ENCODE measurements at places on chromosomes 2 and 18.

GRCh38 chr18:26317398-26317797, 91.2 kb downstream of the TAF4B start:
- no peak for DNase-seq

DNA sequence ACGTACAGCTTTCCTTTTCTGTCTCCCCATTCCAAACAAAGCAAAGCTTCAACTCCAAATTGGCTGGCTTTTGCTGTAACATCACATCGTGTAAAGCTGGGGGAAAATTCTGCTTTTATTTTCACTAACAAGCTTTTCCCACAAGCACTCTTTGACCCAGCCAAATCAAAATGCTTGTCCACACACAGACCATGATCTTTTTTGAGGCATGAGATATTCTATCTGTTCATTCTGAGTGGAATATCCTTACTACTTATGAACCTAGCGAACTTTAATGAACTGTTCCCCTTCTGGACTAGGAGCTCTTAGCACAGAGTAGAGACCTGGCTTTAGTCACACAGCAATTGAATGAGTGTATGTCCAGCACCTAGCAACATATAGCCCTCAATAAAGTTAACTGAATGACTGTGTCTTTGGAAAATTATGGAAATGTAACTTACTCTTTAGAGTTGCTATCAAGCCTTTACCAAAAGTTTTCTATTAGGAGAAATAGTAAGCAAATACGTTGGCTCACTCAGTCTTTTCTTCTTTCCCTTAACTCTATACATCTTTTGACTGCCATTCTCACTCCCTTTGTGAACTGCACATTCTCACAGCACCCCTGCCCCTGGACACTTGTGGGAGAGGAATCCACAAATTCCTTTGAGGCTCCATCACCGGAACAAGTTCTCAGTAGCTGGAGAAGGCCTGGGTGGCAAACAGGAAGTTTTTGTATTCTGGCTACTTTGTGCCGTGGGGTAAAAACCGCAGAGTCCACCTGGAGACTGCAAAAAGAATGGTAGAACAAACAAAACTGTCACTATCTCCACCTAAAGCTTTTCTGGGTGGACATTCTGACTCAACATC, 1.3 kb upstream of the UBE2E3 start:
- no peak for DNase-seq

DNA sequence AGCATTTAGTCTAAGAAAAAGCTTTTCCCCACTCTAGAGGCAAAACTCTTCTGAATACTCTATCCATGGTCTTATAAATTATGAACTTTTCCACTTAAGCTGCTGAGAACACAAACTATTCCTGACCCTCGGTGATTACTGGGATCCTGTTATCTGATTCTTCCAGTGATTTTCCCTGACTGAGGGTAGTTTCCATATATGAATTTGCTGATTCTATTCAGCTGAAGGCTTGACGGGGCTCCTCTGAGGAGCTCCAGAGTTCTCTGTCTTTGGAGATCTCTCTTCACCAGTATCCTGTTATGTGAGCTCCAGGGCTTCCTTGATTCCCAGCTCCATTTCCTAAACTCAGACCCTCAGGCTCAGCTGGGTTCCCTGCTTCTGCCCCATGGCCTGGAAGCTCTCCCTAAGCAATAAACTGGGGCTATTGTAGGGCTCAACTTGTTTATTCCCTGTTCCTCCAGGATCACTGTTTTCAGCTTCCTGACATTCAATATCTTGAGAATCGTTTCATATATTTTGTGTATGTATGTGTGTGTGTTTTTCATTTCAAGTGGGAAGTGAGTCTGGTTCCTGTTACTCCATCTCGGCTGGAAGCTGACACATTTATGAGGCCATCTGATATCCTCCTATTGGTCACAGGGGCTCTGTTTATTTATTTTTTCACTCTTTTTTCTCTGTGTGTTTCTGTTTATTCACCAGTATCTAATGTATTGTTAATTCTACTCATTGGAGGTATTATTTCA, 78.2 kb downstream of the ARHGAP28 start:
- DNase-seq = no peak

GRCh38 chr2:127669056-127669455, 6.3 kb downstream of the LIMS2 start:
- DNase-seq = no peak

- DNase-seq = no peak
Observed at GRCh38 chr2:177165721-177166711, 46.6 kb upstream of the HNRNPA3 start.

GRCh38 chr2:216195565-216196029, 86.4 kb downstream of the XRCC5 start:
- no peak for DNase-seq

DNA sequence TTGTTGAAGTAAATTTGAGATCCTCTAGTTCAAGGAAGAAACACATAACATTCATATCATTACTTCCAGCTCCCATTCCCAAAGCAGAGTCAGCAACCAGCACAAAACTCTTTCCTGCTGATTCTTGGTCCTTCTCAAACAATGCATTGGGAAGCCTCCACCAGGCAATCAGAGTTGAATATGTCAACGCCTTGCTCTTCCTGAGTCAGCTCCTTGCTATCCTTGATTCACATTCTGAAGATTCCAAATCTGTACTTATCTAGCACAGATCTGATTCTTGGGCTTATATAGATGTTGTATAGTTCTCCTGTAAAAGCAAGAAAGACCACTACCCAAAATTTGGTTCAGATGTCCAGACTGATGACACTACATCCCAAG, 29.6 kb downstream of the CFAP210 start:
- no peak for DNase-seq

GRCh38 chr2:55391615-55392242, 27.9 kb downstream of the CCDC88A start:
- no peak for DNase-seq

GRCh38 chr2:174711206-174711605, 53.1 kb downstream of the CHRNA1 start:
- DNase-seq = no peak

GRCh38 chr2:64979744-64980143, 9.5 kb upstream of the SLC1A4 start:
- DNase-seq = no peak

DNA sequence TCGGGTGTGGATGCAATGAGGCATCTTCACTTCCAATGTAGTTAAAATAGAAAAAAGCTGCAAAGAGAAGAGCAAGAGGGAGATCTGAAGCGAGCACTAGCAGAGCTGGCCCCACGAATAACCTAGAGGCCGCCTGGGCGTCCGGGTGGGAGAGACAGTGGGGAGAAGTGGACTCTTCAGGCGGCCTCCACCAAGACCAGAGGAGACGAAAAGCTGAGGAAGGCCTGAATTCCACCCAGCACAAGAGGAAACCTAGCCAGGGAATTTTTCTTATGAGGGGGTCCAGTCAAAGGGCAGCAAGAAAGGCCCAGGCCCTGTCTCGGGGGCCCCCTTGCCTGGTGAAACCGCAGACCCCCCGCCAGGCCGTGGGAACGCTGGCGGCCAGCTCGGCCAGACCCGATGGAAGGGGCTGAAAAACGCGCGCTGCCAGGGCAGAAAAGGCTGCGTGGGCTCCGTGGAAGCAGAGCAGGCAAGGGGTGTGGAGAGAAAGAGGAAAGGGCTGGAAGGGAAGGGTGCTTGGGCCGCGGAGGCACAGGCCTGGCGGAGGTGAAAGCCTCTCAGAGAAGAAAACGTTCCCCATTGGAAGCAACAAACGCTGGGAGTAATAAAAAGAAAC, 69.2 kb downstream of the KCTD1 start:
- DNase-seq = no peak

- DNase-seq = no peak
Observed at GRCh38 chr18:77970814-77971213, 721.2 kb downstream of the GALR1 start.

- DNase-seq = peak; percentile 0
Observed at GRCh38 chr2:179661986-179662385, 199.4 kb downstream of the ZNF385B start.

All from T-helper 2 cell (primary cell).